EL (cell line): ENCODE measurements at places on chromosomes 6 and 20.

DNA sequence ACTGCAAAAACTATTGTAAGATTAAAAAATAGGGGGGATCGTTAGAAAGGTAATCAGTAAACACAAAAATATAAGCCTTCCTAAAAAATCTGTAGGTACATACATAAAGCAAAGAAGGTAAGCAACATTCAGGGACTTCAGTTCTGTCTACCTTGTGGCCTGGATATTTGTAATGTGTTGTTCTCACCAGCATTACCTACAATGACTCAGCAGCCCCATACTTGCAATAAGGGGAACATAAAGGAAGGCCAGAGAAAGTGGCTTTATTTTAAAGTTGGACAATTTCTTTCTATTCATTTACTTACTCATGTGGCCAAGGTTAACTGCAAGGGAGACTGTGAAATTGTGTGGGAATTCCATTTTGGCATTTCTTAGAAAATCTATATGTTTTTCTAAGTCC lies 277.2 kb upstream of the PREP start:
- no peak for DNase-seq

DNA sequence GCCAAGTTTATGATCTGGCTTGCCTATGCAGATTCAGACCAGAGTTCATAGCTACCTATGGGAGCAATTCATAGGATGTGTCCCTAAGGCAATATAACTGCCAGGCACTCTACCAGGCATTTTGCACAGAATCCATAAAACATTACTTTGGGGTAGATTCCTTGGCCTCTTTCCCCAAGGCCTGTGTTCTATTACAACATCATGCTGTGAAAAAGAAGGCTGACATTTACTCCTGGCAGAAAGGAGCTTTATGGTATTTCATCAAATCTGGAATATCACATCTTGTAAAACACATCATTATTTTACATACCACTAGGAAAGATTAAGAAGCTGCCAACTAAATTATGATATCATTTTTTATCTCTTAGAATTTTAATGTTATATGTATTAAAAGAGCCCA lies 287.0 kb upstream of the MARCKS start:
- peak; percentile 22 for DNase-seq

- no peak for DNase-seq
Measured at GRCh38 chr6:168027521-168027920, 30.1 kb downstream of the KIF25 start.

DNA sequence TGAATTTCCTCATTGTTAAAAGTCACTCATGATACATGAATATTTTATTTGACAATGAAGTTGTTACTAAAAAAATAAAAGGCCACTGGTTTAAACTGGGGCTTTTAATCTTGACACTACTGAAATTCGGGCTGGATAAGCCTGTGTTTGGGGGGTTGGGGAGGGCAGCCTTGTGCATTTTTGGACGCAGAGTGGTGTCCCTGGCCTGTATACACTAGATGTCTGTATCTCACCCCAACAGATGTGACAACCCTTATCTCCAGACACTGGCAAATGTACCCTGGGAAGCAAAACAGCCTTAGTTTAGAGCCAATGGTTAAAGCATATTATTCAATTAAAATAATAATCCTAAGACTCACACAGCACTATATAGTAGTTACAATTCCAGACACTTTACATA lies 24.8 kb downstream of the MAN1A1 start:
- no peak for DNase-seq

- DNase-seq, result peak; percentile 86
Measured at GRCh38 chr6:14037402-14038277, 79.9 kb upstream of the CD83 start.

GRCh38 chr6:47669684-47670513 lies 28.5 kb upstream of the ADGRF4 start:
- DNase-seq, result peak; percentile 8

DNA sequence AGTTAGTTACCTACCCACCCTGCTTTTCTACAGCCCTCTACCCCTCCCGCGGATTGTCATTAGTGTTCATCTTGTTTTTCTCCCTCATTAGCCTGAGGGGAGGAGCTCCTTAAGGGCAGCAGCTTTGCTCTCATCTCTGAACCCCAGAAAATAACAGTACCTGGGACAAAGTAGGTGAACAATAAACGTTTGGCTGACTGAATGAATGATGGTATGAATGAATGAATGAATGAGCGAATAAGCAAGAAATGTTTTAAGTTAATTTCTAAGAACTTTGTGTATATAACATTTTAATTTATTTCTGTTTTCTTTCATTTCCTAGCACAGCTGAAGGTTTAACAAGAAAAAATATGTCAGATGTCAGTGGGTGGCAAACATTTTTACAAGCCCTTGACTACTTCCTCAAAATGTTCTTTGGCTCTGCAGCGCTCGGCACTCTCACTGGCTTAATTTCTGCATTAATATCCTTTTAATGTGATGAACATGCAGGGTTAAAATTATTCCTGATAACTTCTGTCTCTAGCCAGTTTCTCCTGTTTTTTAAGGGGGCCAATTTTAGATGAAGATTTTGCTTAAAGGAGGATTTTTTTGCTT lies 50.1 kb downstream of the SLC9A8 start:
- DNase-seq, result no peak

- DNase-seq, result peak; percentile 4
Measured at GRCh38 chr20:33079259-33079658, at the start of gene BPIFB4. TSS of gene BPIFB4 (plus strand) at chr20:33079643. CDS start at chr20:33081527, 1,884 bp downstream.

DNA sequence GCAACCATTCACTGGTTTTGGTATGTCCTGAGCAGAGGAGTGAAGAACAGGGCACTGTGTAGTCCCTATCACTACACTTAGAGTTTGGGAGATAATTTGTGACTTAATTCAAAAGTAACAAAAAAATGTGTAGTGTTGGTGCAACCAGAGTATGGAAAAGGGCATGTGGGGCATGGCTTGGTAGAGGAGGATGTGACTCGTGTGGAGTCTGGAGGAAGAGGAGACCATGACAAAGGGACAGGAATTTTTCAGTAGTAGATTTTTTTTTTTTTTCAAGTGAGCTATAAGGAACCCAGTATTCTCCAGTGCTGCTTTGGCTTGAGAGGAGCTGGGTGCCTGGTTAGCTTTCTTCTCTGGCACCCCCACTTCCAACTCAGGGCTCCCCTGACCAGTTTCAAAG lies 5.1 kb downstream of the MTRES1 start:
- peak; percentile 52 for DNase-seq

GRCh38 chr20:38143238-38143645 lies 21.8 kb downstream of the TGM2 start:
- no peak for DNase-seq

- peak; percentile 74 for DNase-seq
Measured at GRCh38 chr6:27986928-27987725, 30.1 kb downstream of the OR2B6 start.

DNA sequence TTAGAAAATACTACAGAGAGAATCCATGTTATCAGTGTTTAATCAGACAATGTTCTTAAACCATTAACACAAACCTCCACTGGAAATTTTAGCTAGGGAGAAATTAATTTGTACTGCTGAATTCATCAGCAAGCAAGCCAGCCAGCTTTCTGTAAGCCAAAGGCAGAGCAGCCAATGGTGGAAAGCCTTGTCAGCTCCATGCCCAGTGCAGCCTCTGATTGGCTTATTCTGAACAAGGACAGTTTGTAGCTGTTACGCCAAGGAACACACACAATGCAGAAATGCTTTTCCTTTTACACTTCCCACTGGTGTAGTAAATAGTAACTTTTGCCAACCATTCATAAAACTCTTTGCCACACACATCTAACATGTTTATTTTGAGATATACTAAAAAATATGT lies 265.0 kb downstream of the TENT5A start:
- DNase-seq, result no peak

DNA sequence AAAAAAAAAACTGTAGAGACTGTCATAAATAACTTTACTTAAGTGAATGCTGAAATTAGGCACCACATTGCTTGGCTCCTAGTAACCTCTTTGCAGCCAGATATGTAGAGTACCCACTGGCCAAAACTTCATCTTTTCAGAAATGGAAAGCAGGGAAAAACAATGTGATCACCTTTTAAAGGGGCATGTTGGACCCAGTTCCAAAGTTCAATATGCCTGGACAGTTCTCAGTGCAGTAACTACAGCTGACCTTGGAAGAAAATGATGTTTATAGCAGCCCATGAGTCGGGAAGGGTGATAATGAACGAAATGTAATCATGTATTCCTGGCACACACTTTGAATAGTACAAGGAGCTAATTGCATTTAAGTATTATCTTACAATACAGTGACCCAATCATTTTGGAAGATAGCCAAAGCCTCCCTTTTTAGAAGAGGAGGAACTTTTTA lies 93.6 kb upstream of the TAB2 start:
- DNase-seq, result no peak

DNA sequence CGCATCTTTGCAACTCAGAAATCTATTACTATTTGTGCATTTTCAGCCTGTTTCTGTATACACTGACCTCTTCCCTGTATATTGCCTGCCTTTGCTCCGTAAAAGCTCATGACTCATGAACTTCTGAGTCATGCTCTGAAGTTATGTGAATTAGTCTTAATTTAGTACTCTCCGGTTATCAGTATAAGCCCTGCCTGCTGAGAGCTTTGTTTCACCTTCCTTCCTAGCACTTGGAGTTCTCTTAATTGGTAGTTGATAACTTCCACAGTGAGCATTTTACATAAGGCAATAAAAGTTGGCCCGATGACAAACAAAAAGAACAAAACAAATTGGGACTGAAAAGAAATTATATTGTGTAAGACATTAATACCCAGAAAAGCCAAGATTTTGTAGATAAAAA lies 231.4 kb downstream of the GJA1 start:
- peak; percentile 85 for DNase-seq

GRCh38 chr6:109713097-109713496 lies 22.0 kb downstream of the FIG4 start:
- no peak for DNase-seq

DNA sequence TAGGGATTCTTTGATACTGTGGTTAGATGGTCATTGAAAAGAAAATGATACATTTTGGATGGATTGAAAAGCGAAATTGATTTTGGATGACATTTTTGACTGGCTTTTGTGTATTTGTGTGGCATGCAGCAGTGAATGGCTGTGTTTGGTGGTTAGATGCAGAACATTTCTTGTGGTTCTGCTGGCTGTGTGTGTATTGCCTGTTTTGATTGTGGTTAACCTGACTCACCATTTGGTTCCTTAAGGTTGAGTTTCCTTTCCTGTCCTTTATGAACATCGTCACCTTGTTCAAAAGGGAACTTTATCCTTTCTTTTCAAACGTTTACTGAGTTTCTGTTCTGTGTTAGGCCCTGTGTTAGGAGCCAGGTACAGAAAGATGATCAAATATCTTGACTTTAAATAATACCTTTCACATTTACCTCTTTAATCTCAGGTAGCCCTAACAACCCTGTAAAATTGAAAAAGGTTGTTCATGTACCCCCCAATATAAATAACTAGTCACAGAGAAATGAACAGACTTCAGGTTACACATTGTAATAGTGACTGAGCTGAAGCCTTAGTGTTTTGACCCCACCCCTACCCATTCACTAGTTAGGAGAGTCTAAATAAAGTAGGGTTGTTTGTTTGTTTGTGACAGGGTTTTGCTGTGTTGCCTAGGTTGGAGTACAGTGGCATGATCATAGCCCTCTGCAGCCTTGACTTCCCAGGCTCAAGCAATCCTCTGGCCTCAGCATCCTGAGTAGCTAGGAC lies 23.8 kb downstream of the ANKS1A start:
- DNase-seq, result peak; percentile 69

GRCh38 chr6:6908121-6908520 lies 199.6 kb upstream of the RREB1 start:
- DNase-seq, result no peak

DNA sequence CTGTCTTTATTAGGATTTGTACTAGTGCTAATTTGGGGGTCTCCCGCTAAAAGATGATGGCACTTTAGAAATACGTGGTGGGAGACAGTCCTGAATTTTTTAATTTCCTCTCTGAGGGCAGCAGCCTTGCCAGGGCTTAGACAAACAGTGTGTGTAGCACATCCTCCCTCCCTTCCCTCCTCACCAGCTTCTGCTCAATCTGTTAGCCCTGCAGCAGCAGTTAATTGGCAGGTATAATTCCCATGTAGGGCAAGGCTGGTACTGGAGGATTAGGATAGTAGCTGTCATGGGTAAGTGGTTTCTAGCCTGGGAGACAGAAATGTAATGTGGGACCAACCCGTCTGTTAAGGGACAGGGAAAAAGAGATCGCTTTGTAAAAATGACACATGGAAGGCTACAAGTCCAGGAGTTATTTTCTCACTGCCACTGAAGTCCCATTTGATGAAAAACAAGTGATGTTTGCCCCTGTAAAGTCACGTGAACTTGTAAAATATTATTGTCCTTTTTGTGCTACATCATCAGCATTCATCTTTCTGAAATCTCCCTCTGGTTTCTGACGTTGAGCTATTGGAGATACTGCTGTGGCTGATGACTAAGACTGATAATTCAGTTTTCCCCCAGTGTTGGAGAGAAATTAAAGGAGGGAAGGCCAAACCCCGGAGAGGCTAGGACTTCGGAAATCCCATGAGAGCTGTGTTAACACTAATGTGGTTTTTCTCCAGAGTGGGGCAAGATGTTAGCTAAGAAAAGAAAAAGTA lies 40.6 kb downstream of the CTNNBL1 start:
- no peak for DNase-seq

DNA sequence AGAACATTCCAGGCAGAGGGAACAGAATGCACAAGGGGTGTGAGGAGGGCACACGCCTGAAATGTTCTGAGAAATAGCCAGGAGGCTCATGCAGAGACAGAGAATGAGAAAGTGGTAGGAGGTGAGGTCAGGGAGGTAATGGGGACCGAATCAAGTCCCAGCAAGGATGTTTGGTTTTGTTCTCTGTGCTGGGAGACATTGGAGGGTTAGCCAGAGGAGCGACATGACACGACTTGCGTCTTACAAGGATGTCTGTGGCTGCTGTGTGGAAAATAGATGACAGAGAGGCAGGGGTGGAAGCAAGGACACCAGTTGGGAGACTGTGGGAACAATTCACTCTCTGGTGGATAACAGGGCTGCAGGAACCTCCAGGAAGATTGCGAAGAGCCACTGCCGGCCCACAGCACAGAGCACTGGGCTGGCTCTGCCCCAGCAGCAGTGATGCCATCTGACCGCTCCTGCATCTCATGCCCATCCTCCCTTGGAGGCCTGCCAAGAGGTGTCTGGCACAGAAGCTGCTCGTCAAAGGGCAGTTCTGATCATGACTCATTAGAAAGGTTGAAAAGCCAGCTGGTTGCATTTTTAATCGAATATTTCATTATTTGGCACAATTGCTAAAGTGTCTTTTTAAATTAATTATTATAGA lies 57.7 kb upstream of the CD83 start:
- DNase-seq, result peak; percentile 37

DNA sequence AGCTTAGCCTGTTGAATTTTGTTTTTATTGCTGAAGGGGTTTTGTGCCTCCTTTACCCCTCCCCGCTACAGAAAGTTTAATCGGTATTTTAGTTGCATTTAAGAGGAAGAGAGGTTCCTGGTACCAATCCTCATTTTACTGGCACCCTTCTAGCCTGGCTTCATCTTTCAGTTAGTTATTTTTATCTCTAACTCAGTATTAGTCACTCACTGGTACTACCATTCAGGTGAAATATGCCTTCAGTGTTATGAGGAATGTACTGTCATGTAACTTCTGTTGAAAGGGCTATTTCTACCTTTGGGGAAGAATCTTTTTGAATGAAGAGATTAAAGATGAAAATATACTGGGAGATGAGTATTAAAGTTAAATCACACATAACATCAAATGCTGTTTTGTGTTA lies 211.8 kb downstream of the CDKAL1 start:
- DNase-seq, result no peak
